ENCODE measurements at places on chromosomes 6 and 20.

GRCh38 chr6:27139756-27140579 lies 107.5 kb upstream of the PRSS16 start:
- no peak for DNase-seq

GRCh38 chr6:106272287-106272686 lies 53.3 kb downstream of the ATG5 start:
- DNase-seq, result no peak

GRCh38 chr6:129153257-129153656 lies 270.3 kb downstream of the LAMA2 start:
- no peak for DNase-seq

DNA sequence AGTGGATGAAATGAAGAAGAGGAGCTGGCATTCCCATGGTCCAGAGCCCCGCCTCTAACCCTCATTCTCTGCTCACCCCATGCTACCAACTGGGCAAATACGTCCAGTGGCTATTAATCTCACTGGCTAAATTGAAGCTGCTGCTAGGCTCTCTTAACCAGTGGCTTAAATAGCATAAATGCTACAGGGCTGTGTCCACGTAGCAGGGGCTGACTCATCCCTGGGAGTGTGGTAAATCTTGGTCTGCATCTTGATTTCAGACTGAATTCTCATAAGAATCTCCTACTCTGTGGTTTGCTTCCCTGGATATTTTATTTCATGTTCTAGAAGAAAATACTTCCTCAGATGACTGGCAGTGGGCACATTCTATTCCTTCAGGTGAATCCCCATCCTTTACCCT lies 193.1 kb upstream of the ARG1 start:
- DNase-seq, result peak; percentile 63

DNA sequence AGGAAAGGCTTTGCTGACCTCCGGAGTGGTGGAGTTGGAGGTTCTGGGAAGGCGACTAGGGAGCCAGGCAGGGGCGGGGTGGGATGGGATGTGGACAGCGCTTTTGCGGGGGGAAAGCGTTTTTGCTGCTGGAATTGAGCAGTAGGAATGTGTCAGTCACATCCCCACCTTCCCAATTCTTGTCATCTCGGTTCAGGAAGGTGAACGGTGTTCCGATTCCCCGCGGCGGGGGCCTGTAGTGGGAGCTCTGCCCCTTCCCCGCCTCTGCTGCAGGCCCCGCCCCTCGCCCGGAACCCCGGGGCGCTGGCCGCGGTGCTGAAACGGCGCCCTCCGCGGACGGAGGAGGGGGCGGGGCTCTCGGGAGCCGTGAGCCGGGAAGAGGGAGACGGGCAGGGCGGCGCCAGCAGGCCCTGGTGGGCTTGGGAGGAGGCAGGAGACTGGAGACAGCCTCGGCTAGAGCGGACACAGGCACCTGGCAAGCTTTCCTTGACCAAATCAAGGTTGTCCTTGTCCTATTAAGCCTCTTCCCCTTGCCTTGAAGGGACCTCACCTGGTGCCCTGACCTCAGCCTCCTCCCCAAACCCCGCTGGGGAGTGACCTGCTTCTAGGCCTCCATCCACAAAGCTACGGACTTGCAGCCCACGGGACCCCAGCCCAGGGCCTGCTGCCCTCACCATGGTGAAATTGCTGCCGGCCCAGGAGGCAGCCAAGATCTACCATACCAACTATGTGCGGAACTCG lies at the start of gene LHFPL5:
Gene LHFPL5 (plus strand): TSS at position 357 of the 741 bp plus-strand sequence. CDS start 319 bp downstream, at position 676.
- DNase-seq, result no peak

DNA sequence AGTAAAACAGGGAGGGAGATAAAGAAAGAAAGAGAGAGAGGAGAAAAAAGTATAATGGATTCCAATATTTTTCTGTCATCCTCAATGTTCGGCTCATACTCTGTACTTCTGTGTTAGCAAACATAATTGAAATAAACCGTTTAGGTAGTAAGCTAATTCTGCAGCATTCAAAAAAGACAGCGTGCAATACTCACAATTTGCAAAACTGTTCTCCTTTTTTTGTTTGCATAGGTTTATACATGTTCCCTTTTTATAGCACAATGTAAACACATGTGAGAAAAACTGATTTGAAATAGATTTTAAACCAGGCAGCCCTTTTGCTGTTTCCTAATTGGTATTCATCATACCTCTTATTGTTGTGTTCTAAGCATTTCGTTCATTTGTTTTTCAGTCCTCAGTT lies 188.9 kb downstream of the PLCB1 start:
- DNase-seq, result no peak

DNA sequence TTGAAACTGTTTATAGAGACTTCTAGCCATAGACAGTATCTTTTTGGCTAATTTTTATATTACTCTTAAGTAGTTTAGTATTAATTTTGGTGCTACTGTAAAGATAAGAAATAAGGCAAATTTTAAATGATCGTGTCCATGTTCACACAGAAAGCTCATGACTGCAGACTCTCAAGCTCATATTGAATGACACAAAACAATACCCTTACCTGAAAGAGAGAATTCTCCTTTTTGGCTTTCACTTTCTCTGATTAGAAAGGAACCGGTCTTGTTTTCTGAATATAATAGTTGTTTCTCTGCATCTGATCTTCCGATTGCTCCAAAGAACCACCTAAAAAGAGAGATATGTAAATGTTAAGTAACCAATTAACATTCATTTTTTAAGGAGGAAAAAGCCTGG lies 57.0 kb downstream of the FRK start:
- DNase-seq, result no peak

GRCh38 chr6:57242505-57242904 lies 20.4 kb upstream of the RAB23 start:
- peak; percentile 94 for DNase-seq

DNA sequence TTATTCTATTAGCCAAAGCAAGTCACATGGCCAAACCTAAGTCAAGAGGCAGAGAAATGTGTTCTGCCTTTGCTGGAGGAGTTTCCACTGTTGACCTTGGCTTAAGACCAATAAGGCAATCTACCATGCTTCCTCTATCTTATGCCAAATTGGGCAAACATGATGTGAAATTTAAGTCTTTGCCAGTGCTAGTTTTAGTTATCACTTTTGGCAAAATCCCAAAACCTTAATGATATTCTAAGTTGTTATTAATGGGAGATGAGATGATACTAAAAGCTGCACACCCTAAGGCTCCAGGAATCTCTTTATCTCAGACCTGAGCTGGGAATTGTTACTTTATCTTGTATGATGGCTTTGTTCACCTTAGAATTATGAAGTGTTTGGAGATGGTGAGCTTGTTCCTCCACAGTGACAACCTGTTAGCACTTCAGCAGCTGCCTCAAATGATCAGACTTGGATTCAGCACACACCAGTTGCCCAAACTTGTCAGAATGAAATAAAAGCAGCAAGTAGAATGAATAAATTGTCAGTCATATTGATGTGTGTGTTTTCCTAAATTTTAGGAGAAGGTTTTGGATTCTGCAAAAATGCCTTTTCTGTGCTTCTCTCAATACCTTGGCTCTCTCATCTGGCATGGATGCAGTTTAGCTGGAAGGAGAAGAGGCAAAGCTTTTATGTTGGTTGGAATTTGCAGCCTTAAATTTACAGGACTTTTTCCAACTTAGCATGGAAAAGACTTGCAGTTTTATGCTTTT lies 49.3 kb downstream of the RIN2 start:
- DNase-seq, result no peak

GRCh38 chr6:143676437-143677045 lies 1.2 kb upstream of the PHACTR2 start:
- no peak for DNase-seq

GRCh38 chr20:63495167-63495720 lies 3.6 kb downstream of the EEF1A2 start:
- no peak for DNase-seq

DNA sequence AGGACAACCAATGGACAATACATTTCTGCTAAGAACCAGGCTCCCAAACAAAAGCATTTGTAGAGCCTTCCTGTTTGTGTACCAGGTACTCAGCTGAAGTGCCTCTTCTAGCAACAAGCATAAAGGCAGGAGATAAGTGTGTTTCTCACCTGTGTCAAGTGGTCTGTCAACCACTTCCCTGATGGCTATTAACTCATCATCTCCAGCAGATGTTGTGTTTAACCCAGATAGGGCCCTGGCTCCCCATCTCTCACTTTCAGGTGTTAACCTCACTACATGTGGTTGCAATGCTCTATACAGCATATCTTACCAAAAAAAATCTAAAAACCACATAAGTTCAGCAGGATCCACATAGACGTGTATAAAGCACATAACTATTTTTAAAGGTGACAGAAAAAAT lies 9.6 kb upstream of the IL17A start:
- DNase-seq, result no peak

DNA sequence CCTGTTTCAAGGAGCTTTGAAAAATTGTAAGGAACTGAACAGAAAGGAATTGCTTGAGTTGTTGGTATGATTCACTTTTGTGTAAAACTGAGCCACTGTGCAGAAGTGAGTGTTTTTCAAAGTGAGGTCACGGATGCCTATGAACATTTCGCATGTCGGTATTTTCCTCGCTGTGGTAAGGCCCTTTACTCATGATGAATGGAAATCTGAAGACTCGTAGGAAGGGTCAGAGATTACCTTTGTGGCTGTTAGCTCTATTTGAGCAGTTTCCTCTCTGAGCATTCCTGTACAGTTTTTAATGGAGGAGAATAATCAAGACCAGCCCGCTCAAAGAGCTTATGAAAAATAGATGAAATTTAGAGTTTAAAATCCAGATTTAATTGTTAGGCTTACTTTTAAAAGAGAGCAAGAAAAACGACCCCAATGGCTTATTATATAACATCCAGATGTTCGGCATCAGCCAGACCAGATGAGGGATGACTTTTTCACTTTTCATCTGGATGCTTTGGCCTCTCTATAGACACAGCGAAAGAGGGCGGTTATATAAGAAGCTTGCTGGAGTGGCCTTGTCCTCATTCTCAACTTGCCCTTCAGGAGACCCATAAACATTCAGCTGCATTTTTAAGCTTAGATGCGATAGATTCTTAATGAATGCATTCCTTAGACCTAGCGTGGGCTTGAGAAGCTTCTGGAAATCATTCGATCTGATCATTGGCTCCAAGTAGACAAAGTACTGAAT lies 99.5 kb downstream of the CD83 start:
- peak; percentile 17 for DNase-seq

GRCh38 chr20:3732327-3733118 lies at the start of gene HSPA12B:
TSS of gene HSPA12B (plus strand) at chr20:3732685. CDS start at chr20:3738675, 5,990 bp downstream.
- DNase-seq, result no peak

DNA sequence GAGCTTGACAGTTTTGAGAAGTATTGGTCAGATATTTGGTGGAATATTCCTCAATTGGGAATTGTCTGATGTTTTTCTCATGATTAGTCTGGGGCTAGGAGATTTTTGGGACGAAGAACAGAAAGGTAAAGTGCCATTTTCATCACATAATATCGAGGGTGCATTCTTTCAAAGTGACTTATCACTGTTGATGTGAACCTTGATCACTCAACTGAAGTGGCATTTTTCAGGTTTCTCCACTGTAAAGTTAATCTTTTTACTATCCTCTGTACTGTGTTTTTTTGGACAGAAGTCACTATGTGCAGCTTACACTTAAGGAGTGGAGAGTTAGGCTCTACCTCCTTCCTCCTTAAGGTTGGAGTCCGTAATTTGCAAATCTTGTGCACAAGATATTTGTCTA lies 39.2 kb downstream of the PTCHD4 start:
- no peak for DNase-seq

DNA sequence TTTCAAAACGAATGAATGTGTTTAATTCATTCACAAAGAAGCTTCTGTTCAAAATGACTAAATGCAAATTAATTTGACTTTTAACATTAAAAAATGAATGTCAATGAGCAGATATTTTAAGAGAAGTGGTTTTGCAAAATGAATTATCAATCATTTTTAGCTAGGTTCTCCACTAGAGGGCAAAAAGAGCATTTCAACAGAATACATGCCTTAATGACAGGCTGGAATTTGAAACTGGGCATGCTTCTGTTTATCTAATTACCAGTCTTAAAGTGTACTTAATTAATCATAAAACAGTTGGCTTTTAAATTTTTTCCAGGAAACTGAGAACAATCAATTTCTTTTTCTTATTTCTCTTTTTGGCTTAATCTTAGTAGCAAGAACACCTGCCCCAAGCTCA lies 63.8 kb upstream of the TINAG start:
- DNase-seq, result no peak

GRCh38 chr6:142737368-142738034 lies 207.5 kb downstream of the HIVEP2 start:
- no peak for DNase-seq

DNA sequence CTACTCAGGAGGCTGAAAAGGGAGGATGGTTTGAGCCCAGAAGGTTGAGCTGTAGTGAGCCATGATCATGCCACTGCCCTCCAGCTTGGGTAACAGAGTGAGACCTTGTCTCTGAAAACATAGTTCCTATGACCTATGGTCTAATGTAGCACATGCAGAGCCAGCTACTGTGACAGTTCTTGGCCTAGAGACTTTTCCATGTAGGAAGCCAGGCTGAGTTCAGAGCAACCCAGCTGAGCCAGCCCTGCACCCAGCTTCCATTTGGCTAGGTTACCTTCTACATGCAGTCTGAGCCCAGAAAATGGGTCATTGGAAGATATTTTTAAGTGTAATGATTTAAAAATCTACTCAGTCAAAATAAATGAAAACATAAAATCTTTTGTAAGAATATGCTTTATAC lies 92.8 kb downstream of the FNDC1 start:
- no peak for DNase-seq

DNA sequence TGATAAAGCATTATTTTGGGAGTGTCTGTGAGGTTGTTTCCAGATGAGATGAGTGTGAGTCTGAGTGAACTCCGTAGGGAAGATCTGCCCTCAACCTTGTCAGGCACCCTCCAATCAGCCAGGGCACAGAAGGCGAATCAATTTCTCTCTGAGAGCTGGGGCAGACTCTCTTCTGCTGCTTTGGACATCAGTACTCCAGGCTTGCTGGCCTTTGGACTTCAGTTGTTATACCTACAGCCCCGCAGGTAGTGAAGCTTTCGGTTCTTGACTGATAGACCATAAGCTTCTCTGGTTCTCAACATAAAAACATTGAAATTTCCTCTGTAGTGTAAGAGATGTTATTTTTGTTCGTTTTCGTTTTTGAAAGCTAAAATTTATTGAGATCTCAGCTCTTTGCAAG lies 71.4 kb downstream of the MAFB start:
- DNase-seq, result no peak

- no peak for DNase-seq
These were observed 200.0 kb downstream of the PHACTR1 start for GRCh38 chr6:12916420-12917136.

DNA sequence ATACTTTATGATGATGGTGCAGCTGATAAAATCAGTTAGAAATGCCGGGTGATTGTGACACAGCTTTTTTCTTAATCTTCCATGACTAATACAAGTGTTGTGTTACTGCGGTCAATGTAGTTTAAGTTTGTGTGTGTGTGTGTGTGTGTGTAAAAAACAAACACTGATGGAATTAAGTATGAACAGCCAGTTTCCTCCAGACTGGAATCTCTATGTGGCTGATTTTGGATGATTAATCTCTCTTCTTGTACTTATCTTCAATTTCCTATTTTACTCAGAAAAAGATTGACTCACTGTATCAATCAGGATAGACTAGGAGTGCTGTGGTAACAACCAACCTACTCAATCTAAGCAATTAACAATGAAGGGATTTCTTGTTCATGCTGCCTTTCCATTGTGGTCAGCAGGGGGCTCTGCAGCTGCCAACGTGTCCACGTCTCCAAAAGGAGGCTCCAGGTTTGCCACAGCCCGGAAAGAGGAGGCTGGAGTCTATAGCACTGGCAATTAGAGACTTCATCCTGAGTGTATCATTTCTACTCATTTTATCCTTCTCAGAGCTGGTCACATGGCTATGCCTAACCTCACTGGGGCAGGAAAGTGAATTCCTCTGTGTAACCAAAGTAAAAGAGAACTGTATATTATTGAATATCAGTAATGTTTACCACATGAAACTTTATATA lies 107.7 kb downstream of the CD109 start:
- peak; percentile 92 for DNase-seq

GRCh38 chr6:15501826-15502445 lies 160.9 kb downstream of the DTNBP1 start:
- DNase-seq, result no peak
